ENCODE measurements at places on chromosomes 16 and 17.

DNA sequence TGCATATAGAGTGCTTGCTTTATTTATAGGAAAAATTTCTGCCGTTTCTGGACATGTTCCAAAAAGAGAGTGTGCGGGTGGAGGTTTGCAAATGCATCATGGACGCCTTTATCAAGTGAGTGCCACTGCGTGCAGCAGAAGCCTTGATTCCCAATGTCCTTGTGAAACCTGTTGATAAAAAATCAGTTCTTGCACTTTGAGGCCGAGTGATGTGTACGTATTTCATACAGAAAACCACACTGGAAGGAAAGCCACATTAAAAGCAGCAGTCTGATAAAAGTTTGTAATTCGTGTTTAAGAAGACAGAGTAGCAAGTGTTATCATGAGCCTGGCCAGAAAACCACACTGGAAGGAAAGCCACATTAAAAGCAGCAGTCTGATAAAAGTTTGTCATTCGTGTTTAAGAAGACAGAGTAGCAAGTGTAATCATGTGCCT is 78.0 kb downstream of the KNOP1 start:
- no peak for DNase-seq

GRCh38 chr16:11392041-11392581 is 46.9 kb downstream of the RMI2 start:
- DNase-seq = no peak

GRCh38 chr16:54341892-54342776 is 55.5 kb upstream of the IRX3 start:
- DNase-seq = no peak

GRCh38 chr16:24523569-24523968 is 15.8 kb upstream of the RBBP6 start:
- no peak for DNase-seq

GRCh38 chr16:3520841-3521240 is 20.0 kb downstream of the CLUAP1 start:
- no peak for DNase-seq

GRCh38 chr17:57612202-57613071 is 132.7 kb downstream of the CCDC182 start:
- DNase-seq = no peak

DNA sequence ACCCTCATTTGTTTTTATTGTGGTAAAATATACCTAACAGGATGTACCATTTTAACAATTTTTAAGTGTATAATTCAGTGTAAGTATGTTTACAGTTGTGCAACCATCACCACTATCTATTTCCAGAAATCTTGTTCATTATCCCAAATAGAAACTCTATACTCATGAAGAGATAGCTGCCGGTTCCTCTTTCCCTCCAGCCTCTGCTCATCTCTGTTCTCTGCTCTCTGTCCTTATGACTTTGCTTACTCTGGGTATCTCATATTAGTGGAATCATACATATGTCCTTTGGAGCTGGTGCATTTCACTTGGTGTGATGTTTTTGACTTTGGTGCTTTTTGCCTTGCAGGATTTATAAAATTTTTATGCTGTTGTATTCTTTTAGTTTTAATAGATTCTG is 19.4 kb downstream of the CYLD start:
- no peak for DNase-seq

GRCh38 chr17:728911-729310 is 3.5 kb upstream of the TLCD3A start:
- no peak for DNase-seq

DNA sequence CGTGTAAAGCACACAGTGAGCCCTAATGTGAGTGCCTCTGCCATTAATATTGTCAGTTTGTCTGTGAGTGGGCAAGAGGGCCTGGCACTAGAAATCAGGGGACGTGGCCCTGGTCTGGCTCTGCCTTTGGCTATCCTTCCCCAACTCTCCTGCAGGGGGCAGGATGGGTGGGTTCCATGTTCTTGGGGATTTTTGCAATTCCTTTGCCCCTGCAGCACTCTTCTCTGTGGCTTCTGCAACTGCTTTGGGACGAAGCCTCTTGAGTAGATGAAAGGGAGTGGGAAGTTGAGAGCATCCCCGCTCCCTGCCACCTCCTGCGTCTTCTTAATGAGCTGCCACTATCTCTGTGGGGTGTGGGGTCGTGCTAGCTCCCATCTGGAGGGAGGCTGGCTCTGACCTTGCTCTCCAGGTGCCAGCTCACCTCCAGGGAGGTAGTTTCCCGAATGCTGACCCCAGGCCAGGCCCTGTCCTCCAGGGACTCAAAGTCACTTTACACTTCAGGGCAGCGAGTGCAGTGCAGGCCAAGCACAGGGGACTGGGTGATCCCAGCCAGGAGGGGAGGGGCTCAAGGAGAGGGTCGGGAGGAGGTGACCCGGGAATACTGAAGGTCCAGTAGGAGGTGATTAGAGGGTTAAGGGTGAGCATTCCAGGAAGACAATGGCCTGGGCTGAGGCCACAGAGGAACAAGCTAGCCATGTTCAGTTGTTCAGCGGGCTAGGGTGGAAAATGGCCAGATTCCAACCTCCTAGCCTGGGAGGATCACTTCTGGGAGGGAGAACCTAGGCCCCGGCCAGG is 121.0 kb upstream of the NLRP1 start:
- DNase-seq = no peak

- DNase-seq = no peak
Measured at GRCh38 chr17:2056206-2057174, 1.6 kb downstream of the HIC1 start.

DNA sequence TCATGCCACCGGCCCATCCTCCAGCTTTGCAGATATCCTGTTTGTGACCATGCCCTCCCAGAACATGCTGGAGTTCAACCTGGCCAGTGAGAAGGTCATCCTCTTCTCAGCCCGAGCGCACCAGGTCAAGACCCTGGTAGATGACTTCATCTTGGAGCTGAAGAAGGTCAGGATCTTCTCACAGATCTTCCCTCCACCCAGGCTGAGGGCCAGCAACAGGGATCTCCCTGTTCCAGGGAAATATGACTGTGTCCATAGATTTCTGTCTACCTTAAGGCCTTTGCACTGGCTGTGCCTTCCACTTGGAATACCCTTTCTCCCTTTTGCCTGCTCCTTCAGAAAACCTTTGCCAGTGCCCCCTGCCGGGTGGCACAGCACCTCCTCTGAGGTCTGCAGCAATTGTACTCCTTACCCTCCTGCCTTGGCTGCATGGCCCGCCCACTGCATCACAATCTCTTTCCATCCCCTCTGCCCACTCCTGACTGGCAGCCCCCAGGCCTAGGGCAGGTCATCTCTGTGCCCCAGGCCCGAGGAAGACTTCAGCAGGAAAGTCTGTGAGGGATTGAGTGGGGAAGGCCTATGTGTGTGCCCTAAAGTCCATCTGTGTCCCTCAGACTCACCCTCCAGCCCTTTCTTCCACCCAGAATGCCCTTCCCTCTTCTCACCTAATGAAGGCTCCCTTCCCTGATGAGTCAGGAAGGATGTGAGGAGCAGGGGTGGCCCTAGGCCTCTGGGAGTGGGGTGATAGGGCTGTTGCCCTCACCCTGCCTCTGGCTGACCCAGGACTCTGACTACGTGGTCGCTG is 27.3 kb upstream of the ALKBH5 start:
- no peak for DNase-seq

GRCh38 chr17:46059486-46059885 is 60.4 kb downstream of the STH start:
- DNase-seq = no peak

Measured in iPS DF 6.9 (cell line).